ENCODE measurements at places on chromosomes 5 and 9. TPM values are rescaled to one million over a fixed set of nuclear protein-coding genes. Genes with fewer than 3 reads are reported as not detected.

PFN3 gene
- not detected for total RNA-seq

CBY3 gene
- 0.44 TPM for total RNA-seq

PDGFRB gene
- total RNA-seq, result 1.1 TPM

KIAA0825 gene
- total RNA-seq, result 1.1 TPM

EXOSC2 gene
- 43.7 TPM for total RNA-seq

- no peaks in the 10 kb centered on the region for H3K27me3 ChIP-seq
- H3K27ac ChIP-seq, result no peak overlapping the region
- peaks cover 4% of the 10 kb centered on the region for H3K36me3 ChIP-seq
- no peak overlapping the region for H3K4me3 ChIP-seq
Observed at GRCh38 chr5:54344653-54345052, 34.3 kb upstream of the ARL15 start.

DNA sequence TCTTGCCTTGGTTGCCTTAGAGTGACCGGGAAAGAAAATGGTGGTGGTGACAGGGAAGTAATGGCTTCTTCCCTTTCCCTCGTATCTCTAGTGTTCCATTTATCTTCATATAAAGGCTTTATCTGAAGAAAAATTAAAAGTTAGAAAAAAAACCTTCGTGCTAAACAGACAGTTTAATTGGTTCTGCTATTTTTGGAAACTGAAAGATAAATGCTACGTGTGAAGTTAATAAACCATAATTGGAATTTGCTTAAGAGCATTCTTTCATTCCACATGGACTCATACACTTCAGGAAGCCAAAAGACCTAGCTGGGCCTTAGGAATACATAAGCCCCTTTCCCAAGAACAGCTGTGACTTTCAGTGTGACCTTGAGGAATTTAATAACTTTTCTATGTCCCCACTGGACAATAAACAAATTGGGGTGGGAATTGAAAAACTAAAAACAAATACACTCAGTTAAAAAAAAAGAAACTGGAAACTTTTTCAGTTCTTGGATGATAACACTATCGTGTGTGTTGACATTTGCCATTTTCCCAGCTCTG is 818.8 kb upstream of the WWC1 start:
- no peak for DNase-seq
- no peaks in the 10 kb centered on the region for H3K36me3 ChIP-seq
- H3K4me3 ChIP-seq, result no peak overlapping the region
- H3K4me1 ChIP-seq, result no peaks in the 10 kb centered on the region
- no peaks in the 10 kb centered on the region for H3K27me3 ChIP-seq

DNA sequence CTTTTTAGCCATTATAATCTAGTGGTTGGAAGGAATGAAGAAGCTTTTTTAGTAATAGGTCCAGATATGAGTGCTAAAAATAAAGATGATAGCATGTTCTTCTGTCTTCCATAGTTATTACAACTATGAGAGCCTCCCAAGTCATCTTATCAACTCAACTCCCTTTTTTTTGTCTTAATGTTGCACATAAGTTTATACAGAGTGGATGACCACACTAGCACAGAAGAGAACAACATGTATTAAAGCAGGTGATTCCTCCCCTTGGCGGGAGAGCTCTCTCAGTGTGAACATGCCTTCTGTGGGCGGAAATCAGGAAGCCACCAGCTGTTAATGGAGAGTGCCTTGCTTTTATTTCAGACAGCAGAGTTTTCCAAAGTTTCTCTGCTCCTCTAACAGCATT is 40.1 kb upstream of the STX17 start:
- no peak for DNase-seq
- no peak overlapping the region for H3K27ac ChIP-seq
- H3K36me3 ChIP-seq, result peaks cover 4% of the 10 kb centered on the region

DNA sequence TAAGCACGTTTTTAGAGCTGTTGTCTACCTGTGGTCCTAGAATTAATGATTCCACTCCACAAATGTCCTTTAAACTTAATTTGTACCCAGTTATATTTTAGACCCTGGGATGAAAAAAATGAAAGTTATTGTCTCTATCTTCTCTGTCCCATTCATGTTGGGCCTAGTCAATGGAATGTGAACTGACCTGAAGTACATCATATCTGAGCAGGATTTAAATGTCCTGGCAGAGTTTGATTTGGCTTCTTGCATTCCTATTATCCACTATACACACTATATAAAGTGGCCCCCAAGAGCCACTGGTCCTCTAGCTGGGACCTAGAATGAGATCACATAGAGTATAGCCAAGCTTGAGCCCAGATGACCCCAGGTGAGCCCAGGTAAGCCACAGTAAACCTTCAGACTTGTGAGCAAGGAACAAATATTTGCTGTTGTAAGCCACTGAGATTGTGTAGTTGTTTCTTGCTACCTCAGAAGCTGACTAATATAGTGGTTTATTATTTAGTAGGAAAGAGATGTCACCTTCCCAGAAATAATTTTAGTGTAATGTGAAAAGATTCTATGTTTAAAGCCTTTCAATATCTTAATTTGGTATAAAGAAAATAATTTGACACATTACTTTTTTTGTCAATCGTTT is 37.1 kb upstream of the C6 start:
- H3K27ac ChIP-seq, result no peak overlapping the region
- no peaks in the 10 kb centered on the region for H3K4me1 ChIP-seq
- DNase-seq, result no peak
- no peaks in the 10 kb centered on the region for H3K36me3 ChIP-seq

DNA sequence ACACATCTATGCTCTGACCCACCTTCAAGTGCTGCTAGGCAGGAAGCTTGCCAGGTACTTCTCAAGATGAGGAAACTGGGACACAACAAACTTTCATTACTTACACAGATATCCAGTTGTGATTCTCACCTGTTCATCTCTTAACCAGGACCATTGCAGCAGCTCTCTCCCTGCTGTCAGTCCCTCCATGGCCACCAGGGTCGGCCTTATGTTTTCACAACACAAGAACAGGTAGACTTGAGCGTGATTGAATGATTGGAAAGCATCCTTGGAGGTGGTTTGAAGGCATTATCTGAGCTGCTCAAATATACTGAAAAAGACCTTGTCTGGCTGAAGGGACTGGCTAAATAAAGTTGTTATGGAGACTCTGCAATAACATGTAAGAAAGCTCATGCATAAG is 94.4 kb downstream of the MTREX start:
- H3K4me3 ChIP-seq, result no peak overlapping the region
- no peak for DNase-seq
- peak overlapping the region; percentile 43 for H3K27ac ChIP-seq
- H3K4me1 ChIP-seq, result no peaks in the 10 kb centered on the region
- no peaks in the 10 kb centered on the region for H3K36me3 ChIP-seq

DNA sequence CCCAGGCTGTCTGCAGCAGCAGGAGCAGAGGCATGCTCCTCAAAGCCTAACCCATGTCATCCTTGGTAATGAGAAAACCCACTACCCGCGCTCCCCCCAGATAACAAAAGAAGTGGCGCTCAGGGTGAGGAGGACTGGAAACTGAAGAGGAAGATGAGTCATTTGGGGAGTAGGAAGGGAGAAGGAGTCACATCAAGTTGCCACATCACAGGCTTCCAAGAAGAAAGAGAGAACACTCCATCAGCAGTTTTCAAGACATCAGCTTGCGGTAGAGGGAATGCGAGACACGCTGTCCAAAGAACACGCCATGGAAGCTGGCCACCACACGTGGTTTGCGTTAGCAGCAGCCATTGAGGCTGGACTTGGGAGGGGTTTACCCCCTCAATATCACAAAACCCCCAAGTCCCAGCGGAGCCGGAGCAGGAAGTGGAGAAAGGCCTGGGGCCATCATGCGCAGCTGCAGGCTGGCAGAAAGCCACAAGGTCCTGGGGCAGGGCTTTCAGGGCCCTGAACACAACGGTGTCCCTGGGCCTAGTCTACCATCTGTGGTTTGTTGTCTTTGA is 41.5 kb downstream of the SH3PXD2B start:
- peak overlapping the region; percentile 72 for H3K4me3 ChIP-seq
- no peaks in the 10 kb centered on the region for H3K36me3 ChIP-seq
- no peak overlapping the region for H3K27ac ChIP-seq
- peak; percentile 28 for DNase-seq
- peaks cover 35% of the 10 kb centered on the region for H3K4me1 ChIP-seq
- peaks cover 33% of the 10 kb centered on the region for H3K27me3 ChIP-seq

DNA sequence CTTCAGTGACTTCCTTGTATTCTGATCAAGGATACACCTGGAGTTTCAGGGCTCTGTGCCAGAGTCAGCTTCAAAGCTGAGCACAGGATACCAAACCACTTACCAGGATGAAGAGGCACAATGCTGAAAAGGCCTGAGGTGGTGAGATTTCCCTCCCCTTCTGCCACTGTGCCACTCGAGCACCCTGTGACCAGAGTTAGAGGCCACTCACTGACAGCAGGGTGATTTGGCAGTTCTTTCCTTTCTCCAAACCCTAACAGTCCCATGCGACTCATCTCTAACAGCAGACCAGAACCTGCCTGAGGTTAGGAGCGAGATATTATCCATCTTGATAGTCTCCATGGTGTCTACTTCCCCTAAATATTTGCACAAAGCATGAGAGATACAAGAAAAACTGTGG is 1.8 kb downstream of the PLGRKT start:
- no peak for DNase-seq
- peaks cover 25% of the 10 kb centered on the region for H3K36me3 ChIP-seq
- peaks cover 58% of the 10 kb centered on the region for H3K4me1 ChIP-seq
- peak overlapping the region; percentile 99 for H3K27ac ChIP-seq
- H3K27me3 ChIP-seq, result no peaks in the 10 kb centered on the region

GRCh38 chr9:20620650-20621470 is 1.4 kb downstream of the MLLT3 start:
- H3K27me3 ChIP-seq, result no peaks in the 10 kb centered on the region
- H3K27ac ChIP-seq, result peak overlapping the region; percentile 92
- H3K4me1 ChIP-seq, result peaks cover 56% of the 10 kb centered on the region
- peak overlapping the region; percentile 97 for H3K4me3 ChIP-seq
- DNase-seq, result peak; percentile 53

DNA sequence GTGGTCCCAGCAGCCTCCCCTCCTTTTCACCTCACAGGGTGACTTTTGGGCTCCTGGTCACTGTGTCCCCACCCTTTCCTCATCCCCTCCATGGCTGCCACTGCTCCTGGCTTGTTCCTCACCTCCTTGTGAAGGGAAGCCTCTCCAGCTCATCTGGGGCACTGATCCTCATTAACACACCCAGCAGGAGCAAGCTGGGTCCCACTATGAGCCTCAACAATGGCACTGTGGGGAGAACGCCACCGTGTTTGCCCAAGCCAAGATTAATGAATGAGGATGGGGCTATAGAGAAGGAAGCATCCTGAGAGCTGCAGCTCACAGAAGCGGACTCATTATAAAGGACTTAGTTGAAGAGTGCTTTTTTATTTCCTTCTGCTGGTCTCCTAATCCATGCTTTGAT is 118.4 kb downstream of the MARCHF11 start:
- no peak overlapping the region for H3K4me3 ChIP-seq
- DNase-seq, result no peak
- H3K27ac ChIP-seq, result no peak overlapping the region
- H3K4me1 ChIP-seq, result no peaks in the 10 kb centered on the region

DNA sequence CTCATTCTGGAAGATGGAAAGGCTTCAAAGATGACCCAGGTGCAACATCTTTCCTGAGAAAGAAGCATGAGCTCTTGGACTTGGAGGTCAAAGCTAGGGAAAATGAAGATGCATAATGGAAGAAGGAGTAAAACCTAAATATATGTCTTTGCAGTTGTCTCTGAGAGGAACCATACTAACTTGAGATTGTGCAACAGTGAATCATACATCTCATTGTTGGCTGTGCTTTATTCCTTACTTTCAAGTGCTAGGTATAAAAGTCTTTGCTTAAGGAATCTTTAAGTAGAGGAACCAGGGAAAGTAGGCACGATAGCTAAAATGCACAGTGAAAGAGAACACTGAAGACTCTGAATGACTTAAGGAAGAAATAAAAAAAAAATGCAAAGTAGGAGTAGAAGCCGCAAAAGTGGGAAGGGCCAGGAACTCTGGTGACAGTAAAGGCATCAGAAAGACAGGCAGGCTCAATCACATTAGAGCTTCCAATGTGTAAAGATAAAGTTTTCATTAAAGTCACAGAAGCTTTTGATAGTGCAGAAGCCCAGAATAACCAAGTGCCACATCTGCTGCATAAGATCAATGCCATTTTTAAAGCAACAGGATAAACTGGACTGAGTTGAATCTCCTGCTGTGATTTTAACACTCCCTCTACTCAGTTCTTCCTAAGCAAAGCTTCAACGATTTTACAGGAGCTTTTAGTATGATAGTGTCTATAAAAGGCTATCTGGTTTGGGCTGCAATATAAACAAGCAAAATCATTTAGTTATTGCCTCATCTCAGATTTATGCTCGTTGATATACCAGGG is 432.3 kb upstream of the EDIL3 start:
- no peaks in the 10 kb centered on the region for H3K36me3 ChIP-seq
- no peak for DNase-seq
- no peaks in the 10 kb centered on the region for H3K4me1 ChIP-seq
- no peak overlapping the region for H3K27ac ChIP-seq
- no peaks in the 10 kb centered on the region for H3K27me3 ChIP-seq

DNA sequence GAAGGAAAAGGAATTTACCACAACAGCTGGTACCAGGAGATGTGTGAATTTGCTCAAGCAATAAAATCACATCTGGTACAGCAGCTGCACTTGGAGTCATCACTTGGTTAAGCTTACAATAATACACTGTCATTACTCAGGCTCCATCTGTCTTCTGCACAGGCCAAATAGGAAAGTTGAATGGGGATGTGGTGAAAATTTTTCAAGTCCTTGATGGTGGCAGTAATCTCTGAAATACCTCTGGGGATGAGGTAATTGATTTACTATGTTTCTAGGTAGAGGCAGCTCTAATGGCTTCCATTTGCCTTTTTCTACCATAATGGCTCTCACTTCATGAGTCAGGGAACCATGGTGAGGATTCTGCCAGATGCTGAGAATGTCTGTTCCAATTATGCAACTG is 206.8 kb upstream of the ATP10B start:
- no peaks in the 10 kb centered on the region for H3K27me3 ChIP-seq
- H3K27ac ChIP-seq, result no peak overlapping the region
- no peaks in the 10 kb centered on the region for H3K36me3 ChIP-seq
- DNase-seq, result no peak

DNA sequence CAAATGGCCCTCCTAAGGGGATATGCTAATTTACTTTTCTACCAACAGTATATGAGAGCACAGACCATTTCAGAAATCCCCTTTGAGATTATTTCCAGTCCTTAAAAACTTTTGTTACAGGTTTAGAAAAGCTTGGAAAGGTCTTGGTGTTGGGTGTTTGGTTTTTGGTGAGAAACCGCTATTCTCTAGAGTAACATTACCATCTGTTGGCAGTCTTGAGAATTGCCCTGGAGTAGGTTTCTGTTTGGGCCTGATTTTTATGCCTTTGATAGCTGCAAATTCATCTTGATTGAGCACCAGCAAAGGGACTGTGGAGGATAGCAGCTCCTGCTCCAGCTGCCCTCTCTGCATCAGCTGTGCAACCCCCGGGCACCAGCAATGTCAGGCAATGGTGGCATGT is 8.0 kb downstream of the NUDT2 start:
- H3K27ac ChIP-seq, result no peak overlapping the region
- H3K4me1 ChIP-seq, result peaks cover 7% of the 10 kb centered on the region
- no peak overlapping the region for H3K4me3 ChIP-seq
- peaks cover 7% of the 10 kb centered on the region for H3K36me3 ChIP-seq
